ENCODE measurements at places on chromosomes 12 and 14.

DNA sequence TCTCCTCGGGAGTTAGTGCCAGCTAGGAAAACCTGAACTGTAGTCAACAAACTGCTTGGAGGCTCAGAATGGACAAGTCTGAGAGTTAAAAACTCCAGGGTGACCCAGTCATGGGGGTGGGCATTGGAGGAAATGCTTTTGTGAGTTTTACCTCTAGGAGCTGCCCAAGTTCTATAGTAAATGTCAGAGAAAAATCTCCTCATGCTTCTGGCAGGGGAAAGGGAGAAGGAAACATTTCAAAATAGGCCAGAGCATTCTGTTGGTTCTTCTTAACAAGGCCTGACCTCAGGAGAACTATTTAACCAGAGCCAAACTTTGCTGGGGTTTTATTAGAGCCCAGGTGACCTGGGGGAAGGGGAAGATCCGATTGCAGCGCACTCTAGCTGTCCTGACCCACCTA, 12.3 kb downstream of the NINJ2 start:
- DNase-seq = no peak

- DNase-seq = no peak
These were observed 9.3 kb downstream of the GALNT9 start for GRCh38 chr12:132319991-132320570.

DNA sequence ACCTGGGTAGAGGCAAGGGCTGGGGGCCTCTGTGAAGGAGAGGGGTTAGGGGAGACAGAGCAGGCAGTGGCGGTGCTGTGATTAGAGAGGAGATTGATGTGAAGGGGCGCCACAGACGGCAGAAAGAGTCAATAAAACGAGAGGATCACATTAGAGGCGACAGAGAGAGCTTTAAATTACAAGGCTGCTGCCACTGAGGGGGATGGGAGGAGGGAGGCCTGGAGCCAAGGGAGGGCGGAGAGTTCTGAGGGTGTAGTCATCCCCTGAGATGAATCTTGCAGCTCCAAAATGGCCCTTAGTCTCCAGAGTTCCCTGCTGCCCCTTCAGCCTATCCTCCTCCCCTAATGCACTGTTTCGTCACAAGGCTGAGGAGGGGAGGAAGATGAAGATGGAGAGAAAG, 12.8 kb downstream of the ZFHX2 start:
- DNase-seq = no peak

- DNase-seq = no peak
These were observed 47.6 kb downstream of the RIMBP2 start for GRCh38 chr12:130668286-130669204.

- no peak for DNase-seq
These were observed 100.7 kb downstream of the SMOC1 start for GRCh38 chr14:69979882-69980281.

- DNase-seq = no peak
These were observed 16.5 kb downstream of the PUS7L start for GRCh38 chr12:43742106-43742505.

DNA sequence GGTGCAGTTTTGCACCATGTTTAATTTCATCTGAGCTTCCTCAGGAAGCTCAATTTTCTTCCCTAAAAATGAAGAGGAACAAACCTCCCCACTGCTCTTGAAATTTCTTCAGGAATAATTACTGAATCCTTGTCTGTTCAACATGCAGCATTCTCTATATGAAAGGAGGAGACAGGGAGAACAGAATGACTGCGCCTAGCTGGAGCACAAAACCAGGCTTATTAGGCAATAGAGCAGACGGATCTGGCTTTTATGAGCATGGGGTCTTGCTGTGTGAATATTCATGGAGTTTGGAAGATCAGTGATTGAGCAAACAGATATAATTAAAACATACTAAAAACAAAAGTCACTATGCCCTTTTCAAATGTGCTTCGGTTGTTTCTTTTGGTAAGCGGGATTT, 148.1 kb downstream of the SUDS3 start:
- DNase-seq = no peak

DNA sequence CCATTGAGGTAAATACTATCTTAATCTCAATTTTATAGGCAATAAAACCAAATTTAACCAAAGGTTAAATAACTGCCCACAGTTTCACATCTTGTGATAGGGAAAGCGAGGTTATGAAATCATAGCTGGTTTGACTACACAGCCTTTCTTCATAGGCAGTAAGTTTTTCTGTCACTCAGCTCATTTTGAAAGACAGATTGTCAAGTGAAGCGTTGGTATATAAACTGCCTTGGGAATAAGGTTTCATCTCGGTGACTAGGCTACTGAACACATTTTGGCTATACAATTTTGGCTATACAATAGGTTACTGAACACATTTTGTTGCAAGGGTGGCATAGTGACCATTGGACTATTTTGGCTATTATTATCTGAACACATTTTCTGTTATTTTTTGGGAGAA, 793.7 kb downstream of the TRHDE start:
- DNase-seq = no peak

- no peak for DNase-seq
These were observed 132.7 kb downstream of the SPTSSA start for GRCh38 chr14:34329301-34329700.

- no peak for DNase-seq
These were observed 291.7 kb upstream of the FAR2 start for GRCh38 chr12:28857369-28857768.

DNA sequence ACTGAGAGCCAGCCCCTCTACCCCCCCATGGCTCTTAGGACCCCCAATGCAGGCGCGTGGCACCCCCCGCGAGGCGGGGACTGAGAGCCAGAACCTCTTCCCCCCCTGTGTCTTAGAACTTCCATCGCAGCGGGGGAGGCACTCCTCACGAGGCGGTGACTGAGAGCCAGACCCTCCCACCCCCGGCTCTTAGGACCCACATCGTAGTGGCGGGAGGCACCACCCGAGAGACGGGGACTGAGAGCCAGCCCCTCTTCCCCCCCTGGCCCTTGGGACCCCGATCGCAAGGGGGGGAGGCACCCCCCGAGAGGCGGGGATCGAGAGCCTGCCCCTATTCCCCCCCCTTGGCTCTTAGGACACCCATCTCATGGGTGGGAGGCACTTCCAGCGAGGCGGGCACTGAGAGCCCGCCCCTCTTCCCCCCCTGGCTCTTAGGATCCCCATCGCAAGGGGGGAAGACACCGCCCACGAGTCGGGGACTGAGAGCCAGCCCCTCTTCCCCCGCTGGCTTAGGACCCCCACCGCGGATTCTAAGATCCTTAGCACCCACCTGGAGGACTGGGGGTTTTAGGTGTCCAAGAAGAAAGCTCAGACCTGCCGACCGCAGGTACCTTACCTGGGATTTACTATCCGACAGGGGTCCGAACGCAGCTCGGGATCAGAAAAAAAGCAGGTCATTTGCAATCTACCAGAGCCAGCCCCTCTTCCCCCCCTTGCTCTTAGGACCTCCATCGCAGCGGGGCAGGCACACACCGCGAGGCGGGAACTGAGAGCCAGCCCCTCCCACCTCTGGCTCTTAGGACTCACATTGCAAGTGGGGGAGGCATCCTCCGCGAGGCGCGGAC, 44.9 kb downstream of the DDX11 start:
- DNase-seq = peak; percentile 24

- DNase-seq = no peak
These were observed 400.9 kb downstream of the SNAPC1 start for GRCh38 chr14:62162998-62163589.

DNA sequence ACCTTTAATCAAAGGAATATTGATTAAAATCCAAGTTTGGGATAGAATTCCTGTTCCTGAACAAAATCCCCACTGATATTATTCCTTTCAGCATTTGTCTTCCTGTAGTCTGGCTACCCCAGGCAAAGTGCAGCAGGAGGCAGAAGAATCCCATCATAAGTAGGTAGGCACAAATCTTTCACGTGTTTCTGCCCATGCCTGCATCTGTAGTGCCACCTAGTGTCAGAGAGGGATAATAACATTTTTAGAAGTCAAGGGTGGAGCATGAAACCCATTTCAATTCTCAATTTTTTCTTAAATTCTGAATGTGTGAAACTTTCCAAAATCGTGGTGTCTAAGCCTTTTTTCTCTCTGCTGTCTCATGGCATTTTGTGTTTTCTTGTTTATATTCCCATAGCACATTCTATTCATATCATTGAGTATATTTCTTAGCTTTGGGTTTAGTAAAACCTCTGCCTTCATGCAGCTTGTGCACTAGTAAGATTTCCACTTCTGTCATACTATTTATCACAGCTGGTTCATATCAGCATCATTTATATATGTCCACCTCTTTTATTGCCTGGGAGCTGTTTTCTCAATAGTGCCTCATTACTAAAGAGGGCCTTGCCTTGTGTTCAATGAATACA, 47.8 kb upstream of the RERG start:
- no peak for DNase-seq

GRCh38 chr12:3972576-3972975, 99.4 kb upstream of the PARP11 start:
- peak; percentile 49 for DNase-seq

DNA sequence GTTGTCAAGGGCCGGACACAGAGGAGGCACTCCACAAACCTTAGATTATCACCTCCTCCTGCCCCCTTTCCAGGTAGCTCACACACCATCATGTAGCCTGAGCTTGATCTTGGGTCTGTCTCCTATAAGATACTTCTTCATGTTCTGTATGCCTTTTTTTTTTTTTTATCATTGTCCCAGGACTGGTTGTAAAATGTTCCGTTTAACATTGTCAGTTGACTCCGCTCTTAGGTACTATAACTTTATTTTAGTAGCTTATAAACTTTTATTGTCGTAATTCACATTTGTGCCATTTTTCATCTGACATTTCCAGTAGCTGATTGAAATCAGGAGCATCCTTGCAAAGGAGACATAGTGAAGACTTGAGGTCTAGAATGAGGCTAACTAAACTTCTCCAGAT, 79.9 kb downstream of the SLC15A5 start:
- no peak for DNase-seq

Data from CD4-positive, alpha-beta memory T cell (primary cell).